ENCODE measurements at places on chromosomes 7 and 10. TPM values are rescaled to one million over a fixed set of nuclear protein-coding genes. Genes with fewer than 3 reads are reported as not detected.

DNA sequence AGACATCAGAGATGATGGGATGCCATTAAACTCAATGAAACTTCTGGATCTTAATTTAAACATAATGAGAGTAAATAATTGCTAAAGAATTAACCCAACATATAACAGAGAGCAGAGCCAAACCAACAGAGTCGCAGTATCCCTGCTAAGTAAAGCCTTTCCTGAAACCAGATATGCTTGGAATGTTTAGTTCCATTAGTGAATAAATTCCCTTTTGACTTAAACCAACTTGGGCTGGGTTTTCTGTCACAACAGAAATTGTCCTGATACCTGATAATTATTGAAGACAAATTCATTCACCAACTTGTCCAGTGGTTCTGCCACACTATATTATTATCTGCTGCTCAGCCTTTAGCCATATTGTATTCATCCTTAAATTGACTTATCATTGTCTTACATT lies 286.7 kb downstream of the FZD1 start:
- no peaks in the 10 kb centered on the region for H3K36me3 ChIP-seq
- no peaks in the 10 kb centered on the region for H3K27me3 ChIP-seq
- H3K4me1 ChIP-seq, result no peaks in the 10 kb centered on the region
- no peak overlapping the region for H3K27ac ChIP-seq

DNA sequence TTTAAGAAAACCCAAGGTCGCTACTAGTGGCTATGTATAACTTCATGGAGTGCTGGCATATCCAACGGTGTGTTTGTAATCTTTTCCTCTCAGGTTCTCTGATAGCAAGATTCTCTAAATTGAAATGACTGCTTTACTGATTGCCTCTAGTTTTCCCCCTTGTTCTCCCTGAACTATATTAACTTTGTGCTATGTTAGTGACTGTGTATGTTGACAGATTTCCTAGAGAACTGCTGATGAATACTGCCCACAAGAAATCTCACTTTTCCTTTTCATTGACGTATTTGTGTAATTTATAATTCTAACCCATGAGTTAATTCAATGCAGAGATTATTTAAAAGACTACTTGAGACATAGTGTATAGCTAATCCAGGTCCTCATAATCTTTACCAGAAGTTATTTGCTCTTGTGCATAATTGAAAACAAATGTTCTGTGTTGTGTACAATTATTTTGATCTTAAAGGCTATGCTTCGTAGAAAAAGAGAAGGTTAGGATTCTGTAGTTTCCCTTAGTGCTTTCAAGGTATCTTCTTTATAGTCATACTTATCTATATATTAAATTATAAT lies 70.6 kb upstream of the GLCCI1 start:
- H3K4me3 ChIP-seq, result no peak overlapping the region
- no peak overlapping the region for H3K27ac ChIP-seq
- H3K4me1 ChIP-seq, result no peaks in the 10 kb centered on the region
- no peaks in the 10 kb centered on the region for H3K27me3 ChIP-seq
- no peaks in the 10 kb centered on the region for H3K36me3 ChIP-seq
- DNase-seq, result no peak

- H3K4me1 ChIP-seq, result peaks cover 86% of the 10 kb centered on the region
- H3K27ac ChIP-seq, result no peak overlapping the region
- H3K36me3 ChIP-seq, result no peaks in the 10 kb centered on the region
- no peaks in the 10 kb centered on the region for H3K27me3 ChIP-seq
These were observed 121.2 kb downstream of the ZMIZ1 start for GRCh38 chr10:79189853-79190435.

GRCh38 chr10:35458500-35459448 lies 122.5 kb downstream of the CCNY start:
- H3K4me1 ChIP-seq, result peaks cover 13% of the 10 kb centered on the region
- no peak overlapping the region for H3K4me3 ChIP-seq
- DNase-seq, result no peak
- H3K27ac ChIP-seq, result no peak overlapping the region

DNA sequence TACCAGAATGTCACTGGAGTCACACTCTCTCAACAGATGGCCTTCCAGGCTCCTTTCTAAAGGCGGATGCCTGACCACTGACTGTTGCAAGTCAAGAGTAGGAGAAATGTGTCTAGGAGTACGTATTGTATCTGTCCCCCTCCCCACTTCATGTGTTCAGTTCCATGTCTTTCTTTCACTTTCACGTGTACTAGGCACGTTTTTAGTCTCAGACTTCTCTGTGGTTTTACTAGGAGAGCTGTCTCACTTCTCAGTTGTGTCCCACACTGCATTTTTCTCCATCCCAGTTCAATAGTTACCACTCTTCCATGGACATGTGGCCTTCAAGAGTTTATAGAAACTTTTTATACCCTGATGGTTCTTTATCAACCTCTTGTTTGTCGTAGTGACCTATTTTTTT lies 893.0 kb downstream of the NRG3 start:
- no peaks in the 10 kb centered on the region for H3K4me1 ChIP-seq
- H3K27ac ChIP-seq, result no peak overlapping the region
- H3K36me3 ChIP-seq, result no peaks in the 10 kb centered on the region
- H3K4me3 ChIP-seq, result no peak overlapping the region
- DNase-seq, result no peak
- no peaks in the 10 kb centered on the region for H3K27me3 ChIP-seq

GRCh38 chr7:128836729-128837348 lies 6.6 kb downstream of the FLNC start:
- no peak for DNase-seq
- H3K4me3 ChIP-seq, result no peak overlapping the region

GRID2IP gene
- 3.2 TPM for total RNA-seq

COL28A1 gene
- 0.12 TPM for total RNA-seq

COL17A1 gene
- total RNA-seq, result 3.5 TPM

FAM25A gene
- 2.7 TPM for total RNA-seq

ERLIN1 gene
- total RNA-seq, result 64.5 TPM

UCMA gene
- not detected for total RNA-seq

UFSP1 gene
- 5.6 TPM for total RNA-seq

CAMK2B gene
- 0.34 TPM for total RNA-seq

All from HCT116 (cell line).